SJCRH30 (cell line): ENCODE measurements at places on chromosomes 6 and 20. TPM values are rescaled to one million over a fixed set of nuclear protein-coding genes. Genes with fewer than 3 reads are reported as not detected.

DNA sequence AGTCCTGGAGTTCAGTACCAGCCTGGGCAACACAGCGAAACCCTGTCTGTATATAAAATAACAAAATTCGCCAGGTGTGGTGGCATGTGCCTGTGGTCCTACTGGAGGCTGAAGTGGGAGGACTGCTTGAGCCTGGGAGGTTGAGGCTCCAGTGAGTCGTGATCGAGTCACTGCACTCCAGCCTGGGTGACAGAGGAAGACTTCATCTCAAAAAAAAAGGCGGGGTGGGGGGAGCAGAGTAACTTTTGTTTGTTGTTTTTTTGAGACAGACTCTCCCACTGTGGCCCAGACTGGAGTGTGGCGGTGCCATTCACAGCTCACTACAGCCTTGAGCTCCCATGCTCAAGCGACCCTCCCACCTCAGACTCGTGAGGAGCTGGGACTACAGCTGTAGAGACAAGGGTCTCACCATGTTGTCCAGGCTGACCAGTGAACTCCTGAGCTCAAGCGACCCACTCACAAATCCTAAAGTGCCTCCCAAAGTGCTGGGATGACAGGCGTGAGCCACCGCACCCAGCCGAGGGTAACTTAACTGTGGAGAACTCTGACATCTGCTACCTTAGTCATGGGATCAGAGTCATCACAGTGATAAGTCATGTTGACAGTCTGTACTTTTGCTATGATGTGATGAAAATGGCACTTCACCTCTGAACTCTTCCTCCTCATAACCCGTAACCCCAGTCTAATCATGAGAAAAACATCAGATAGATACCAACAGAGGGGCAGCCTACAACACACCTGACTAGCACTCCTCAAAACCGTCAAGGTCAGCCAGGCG, 16.5 kb downstream of the PEDS1 start:
- DNase-seq: no peak

DNA sequence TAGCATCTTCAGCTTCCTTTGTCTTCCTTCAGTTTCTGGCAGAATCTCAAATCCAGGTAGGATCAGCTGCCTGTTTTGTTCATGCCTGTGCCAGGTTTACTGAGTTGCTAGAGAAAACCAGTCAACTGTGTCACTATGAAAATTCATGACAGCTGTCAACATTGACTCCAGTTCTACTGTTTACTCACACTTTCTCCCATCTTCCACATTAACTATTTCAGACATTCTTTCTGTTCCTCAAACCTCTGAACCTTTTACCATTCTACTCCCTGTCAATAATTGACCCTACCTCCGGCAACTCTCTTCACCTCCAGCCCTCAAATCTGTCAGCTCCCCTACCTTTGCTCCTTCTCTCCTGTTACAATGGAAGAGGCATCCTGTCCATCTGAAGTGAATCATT, 8.5 kb downstream of the ENPP4 start:
- no peak for DNase-seq

DNA sequence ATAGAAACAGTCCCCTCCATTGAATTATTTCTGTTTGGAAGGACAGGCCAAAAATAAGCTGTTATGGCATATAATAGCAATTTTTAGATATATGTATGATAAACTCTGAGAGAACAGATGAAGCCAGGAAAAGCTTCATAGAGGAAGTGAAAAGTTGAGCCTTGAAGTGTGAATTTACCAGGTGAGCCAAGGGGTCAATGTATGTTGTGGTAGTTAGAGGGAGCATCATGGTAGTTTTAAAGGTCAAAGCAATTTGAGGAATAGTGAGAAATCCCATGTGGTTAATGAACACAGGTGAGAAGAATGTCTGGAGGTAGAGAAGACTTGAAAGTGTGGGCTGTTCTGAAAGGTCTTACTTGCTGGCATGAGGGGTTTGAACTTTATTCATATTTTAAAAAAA, 47.0 kb downstream of the COL19A1 start:
- DNase-seq: no peak

AKAP12 gene
- 63.4 and 70.8 TPM in 2 replicates for total RNA-seq

GRCh38 chr20:58586565-58587093, 64.5 kb upstream of the STX16 start:
- no peak for DNase-seq

GRCh38 chr20:12598894-12599293, 409.9 kb upstream of the SPTLC3 start:
- no peak for DNase-seq

GRCh38 chr6:37637562-37638413, 59.9 kb downstream of the MDGA1 start:
- DNase-seq: no peak

ECHDC1 gene
- total RNA-seq: 70.2 and 77.2 TPM in 2 replicates

DNA sequence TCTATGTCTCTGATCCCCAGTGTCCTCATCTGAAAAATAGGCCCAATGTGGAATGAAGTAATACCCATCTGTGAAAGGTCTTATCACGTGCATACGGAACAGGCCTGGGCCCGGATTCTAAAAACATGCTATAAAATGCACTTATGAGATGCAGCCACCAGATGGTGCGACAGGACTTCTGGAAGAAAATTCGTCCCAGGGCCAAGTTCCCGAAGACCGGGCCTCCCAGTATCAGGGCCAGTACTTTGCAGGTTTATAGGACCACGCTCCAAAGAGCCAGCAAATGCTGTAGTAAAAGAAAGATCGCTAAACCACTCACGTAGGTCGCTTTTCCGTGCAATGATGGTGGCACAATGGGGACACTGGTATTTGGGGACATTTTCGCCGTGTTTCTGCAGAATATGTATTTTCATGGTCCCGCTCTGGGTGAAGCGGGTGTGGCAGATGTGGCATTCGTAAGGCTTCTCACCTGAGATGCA, 10.6 kb downstream of the CTCFL start:
- no peak for DNase-seq

PTK6 gene
- total RNA-seq: 1.4 TPM in 2 replicates

TNF gene
- not detected in 2 replicates for total RNA-seq

DNA sequence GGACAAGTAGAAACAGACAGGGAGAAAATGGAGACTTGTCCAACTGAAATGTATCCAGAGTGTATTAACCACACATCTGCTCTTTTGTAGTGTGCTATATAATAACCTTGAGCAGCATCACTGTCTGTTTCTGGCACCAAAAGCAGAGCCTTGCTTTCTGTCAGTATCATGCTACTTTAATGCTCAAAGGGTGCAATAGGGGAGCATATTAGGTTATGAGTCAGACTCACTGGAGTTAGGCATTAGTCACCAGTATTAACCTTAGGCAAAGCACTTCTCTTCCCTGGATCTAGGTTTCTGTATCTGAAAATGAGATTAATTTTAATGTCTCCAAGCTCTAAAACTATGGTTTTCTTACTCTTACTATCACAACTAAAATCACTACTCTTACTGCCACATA, 280.1 kb downstream of the TFAP2B start:
- DNase-seq: no peak

- DNase-seq: no peak
These were observed 130.6 kb upstream of the C6orf118 start for GRCh38 chr6:165439928-165440554.

ABHD16B gene
- total RNA-seq: not detected in 2 replicates

NMBR gene
- total RNA-seq: 0.16 TPM in 1 of 2 replicates, not detected in the other

DNA sequence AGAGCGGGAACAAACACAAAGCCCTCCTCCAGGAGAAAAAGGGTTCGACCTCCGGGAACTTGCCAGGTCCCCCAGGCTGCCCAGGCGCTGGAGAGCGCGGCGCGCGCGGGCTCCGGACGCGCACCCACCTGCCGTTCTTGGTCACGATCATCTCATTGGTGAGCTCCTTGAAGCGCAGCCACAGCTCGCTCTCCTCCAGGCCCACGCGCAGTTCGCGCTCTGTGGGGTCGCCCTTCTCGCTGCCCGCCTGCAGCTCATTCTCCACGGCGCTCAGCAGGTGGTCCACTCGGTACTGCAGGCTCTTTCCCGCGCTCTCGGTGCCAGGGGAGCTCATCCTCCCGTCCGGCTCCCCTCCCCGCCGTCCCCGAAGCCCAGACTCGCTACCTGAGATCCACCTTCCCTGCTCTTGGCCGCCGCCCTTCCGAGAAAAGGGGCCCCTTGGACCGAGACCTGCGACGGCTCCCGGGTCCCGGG, 356 bp downstream of the TBXT start:
- no peak for DNase-seq

DNA sequence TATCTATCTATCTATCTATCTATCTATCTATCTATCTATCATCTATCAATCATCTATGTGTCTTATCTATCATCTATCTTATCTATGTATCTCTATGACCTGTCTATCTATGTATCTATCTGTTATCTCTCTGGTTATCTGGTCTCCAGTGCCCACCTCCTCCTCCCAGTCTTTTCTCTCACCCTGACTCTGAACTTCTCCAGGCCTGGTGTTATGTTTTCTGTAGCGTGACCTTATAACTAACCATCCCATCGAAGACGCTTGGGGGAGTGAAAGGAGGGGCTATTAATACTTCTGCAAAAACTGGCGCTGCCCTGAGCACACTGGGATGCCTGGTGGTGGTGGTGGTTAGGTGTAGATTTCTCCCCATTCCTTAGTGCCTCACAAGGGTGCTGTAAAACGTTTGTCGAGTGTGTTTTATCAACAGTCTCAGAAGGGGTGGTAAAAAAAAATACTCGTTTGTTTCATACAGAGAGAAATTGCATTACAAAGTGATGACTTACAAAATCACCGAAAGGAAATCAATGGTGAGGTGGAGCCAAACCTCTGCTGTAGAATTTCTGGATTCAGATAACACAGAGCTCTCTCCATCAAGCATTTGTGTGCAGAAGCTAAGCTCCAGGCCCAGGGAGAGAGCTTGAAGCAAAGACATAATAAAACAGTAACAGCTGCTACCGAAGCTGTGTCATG, 156.2 kb downstream of the BCAS1 start:
- DNase-seq: peak; percentile 92

RAB22A gene
- 23.5 and 25.4 TPM in 2 replicates for total RNA-seq

CTAGE9 gene
- total RNA-seq: not detected in 2 replicates

DNA sequence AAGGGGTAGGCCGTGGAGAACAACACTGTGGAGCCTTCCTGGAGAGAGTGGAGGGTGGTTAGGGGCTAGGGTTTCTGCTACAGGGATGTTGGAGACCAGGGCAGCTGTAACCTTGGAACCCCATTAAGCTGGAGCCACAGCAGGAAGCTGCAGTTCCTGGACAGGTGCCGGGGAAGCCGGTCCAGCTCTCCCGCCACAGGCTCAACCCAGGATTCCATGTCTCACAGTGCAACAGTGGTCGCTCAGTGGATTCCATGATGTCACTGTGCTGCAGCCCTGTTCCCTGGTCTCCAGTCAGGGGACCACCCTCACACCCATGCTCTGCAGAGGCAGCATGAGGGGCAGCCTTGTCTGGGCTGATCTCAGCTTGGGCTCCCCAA, 264.6 kb upstream of the CDYL start:
- no peak for DNase-seq

DNA sequence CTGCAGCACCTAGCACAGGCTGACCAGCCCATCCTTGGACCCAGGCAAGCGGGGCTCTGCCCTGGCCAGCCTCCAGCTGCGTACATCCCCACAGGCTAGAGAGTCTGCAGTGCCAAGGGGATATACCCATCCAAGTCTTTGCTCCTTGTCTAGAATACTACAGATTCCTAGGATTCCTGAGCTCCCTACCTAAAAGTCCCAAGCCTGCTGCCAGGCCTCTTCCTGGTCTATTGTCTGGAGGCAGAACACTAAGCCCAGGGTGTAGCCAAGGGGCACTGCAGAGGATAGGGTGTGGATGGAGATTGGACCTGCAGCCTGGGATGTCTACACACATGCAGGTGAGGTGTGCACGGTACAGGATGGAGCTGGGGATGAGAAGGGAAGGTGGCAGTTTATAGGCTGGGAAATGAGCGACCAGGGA, 90.0 kb upstream of the SIRPA start:
- no peak for DNase-seq

SNHG17 gene
- 35.3 and 42.8 TPM in 2 replicates for total RNA-seq

DNA sequence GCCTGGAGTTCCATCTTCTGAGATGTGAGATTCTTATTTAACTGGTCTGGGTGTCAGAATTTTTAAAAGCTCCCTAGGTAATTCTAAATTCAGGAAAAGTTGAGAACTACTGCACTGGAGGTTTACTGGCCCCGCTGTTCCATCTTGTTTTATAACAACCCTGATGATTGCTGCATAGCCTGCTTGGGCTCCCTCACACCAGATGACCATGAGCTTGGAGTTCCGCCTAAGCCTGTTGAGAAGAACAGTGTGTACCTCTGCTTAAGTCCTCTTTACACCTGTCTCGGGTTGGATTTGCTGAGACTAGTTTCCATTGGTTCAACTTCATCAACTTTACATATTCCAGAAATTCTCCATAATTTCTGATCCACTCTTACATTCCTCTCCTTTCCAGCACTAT, 77.9 kb downstream of the FKBP5 start:
- DNase-seq: no peak

- no peak for DNase-seq
These were observed 339.6 kb upstream of the PRDM1 start for GRCh38 chr6:105746509-105746908.

EDN3 gene
- total RNA-seq: 92.5 and 97.6 TPM in 2 replicates

- peak; percentile 35 for DNase-seq
These were observed 23.5 kb upstream of the SIM1 start for GRCh38 chr6:100488244-100488643.

- DNase-seq: peak; percentile 74
These were observed 141.5 kb downstream of the ANKRD60 start for GRCh38 chr20:58086763-58087561.

DNA sequence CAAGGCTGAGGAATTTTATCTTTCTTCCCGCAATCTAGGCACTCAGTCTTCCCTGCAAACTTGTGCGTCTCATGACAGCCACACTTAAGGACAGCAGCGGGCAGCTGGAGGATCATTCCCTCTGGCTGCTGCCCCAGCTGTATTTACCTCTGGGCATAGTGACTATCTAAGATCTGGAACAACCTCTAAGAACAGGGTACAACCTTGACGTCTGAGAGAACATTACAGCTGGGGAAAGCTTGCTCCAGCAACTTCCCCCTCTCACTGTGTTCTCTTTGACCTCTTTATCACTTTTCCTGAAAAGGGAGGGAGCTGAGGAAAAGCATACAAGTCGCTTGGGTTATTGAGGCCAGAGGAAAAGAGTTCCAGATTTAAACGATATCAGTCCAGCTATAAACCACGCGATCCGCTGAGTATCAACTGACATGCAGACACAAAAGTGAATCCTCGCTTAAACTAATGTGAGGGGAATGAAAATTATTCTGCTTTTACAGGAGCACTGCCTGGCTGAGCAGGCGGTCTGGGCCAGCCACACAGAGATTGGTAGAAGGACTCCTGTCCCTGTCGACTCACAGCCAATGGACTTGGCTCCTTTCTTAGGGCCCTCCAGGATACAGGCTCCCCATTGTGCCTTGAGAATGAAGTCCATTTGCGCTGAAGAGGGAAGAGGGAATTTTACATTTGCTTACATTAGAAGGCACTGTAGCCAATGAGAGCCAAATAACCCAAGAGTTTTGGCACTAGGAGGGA, 153.3 kb downstream of the QRSL1 start:
- DNase-seq: no peak

GNAS-AS1 gene
- not detected in 2 replicates for total RNA-seq

- no peak for DNase-seq
These were observed 221.8 kb upstream of the FAM83B start for GRCh38 chr6:54624779-54625178.

ZNF335 gene
- 12.5 and 14.2 TPM in 2 replicates for total RNA-seq

LAMP5 gene
- total RNA-seq: not detected in 2 replicates

LKAAEAR1 gene
- total RNA-seq: not detected in 2 replicates

CDC40 gene
- 21.7 and 23.5 TPM in 2 replicates for total RNA-seq

- DNase-seq: no peak
These were observed 67.1 kb upstream of the MCM9 start for GRCh38 chr6:119002069-119002468.
